ENCODE measurements at places on chromosomes 7 and 10. TPM values are rescaled to one million over a fixed set of nuclear protein-coding genes. Genes with fewer than 3 reads are reported as not detected.

The KCP gene
- polyA plus RNA-seq: 0.47 TPM

The PRR15 gene
- polyA plus RNA-seq: 7.0 TPM

The CYP3A4 gene
- polyA plus RNA-seq: not detected

The DNAH11 gene
- polyA plus RNA-seq: 1.8 TPM

The ACSM6 gene
- polyA plus RNA-seq: not detected

The C10orf67 gene
- 1.1 TPM for polyA plus RNA-seq

The C7orf33 gene
- not detected for polyA plus RNA-seq

The CLDN4 gene
- 154 TPM for polyA plus RNA-seq

The NAT16 gene
- 0.01 TPM for polyA plus RNA-seq

The SMKR1 gene
- polyA plus RNA-seq: 2.2 TPM

The OR2A42 gene
- polyA plus RNA-seq: 0.02 TPM

The PAPSS2 gene
- 29.0 TPM for polyA plus RNA-seq

The CYP26C1 gene
- 0.06 TPM for polyA plus RNA-seq

The LRMDA gene
- polyA plus RNA-seq: 12.1 TPM

The NPC1L1 gene
- polyA plus RNA-seq: 0.01 TPM

The SPDYE11 gene
- not detected for polyA plus RNA-seq

The OR2A12 gene
- polyA plus RNA-seq: not detected

The PDE6C gene
- polyA plus RNA-seq: not detected

The PAX4 gene
- not detected for polyA plus RNA-seq

The TAS2R5 gene
- 0.41 TPM for polyA plus RNA-seq

The CH25H gene
- 25.2 TPM for polyA plus RNA-seq

The DGKI gene
- 0.14 TPM for polyA plus RNA-seq

The COL26A1 gene
- 0.05 TPM for polyA plus RNA-seq

The CACNB2 gene
- polyA plus RNA-seq: 0.90 TPM

The HOXA2 gene
- polyA plus RNA-seq: 1.2 TPM

The LRRC18 gene
- polyA plus RNA-seq: 1.8 TPM

The COL1A2 gene
- polyA plus RNA-seq: 66.3 TPM

The ZNF248 gene
- polyA plus RNA-seq: 4.5 TPM

The TNS3 gene
- 23.8 TPM for polyA plus RNA-seq

The UCN3 gene
- polyA plus RNA-seq: 0.17 TPM

The OR13A1 gene
- 0.28 TPM for polyA plus RNA-seq

The HBP1 gene
- 46.7 TPM for polyA plus RNA-seq

The TMEM229A gene
- not detected for polyA plus RNA-seq

The YAE1 gene
- polyA plus RNA-seq: 15.5 TPM

The NMT2 gene
- 3.5 TPM for polyA plus RNA-seq

The ABCF2 gene
- polyA plus RNA-seq: 36.3 TPM

The PITRM1 gene
- 46.6 TPM for polyA plus RNA-seq

The RNF32 gene
- 3.9 TPM for polyA plus RNA-seq

The CNOT4 gene
- 7.2 TPM for polyA plus RNA-seq

The NXPH1 gene
- polyA plus RNA-seq: not detected

The SPRN gene
- 0.11 TPM for polyA plus RNA-seq

The LLCFC1 gene
- 0.70 TPM for polyA plus RNA-seq

The AOAH gene
- polyA plus RNA-seq: 4.7 TPM

The CCDC3 gene
- 4.1 TPM for polyA plus RNA-seq

The RADIL gene
- polyA plus RNA-seq: 3.7 TPM

The SLC26A5 gene
- 0.41 TPM for polyA plus RNA-seq

The TFEC gene
- polyA plus RNA-seq: 19.2 TPM

The TBC1D12 gene
- 4.5 TPM for polyA plus RNA-seq

The SCIN gene
- 6.4 TPM for polyA plus RNA-seq

The SLK gene
- 13.3 TPM for polyA plus RNA-seq

The TYSND1 gene
- 8.9 TPM for polyA plus RNA-seq

The PTPRN2 gene
- 3.7 TPM for polyA plus RNA-seq

The CYP2C19 gene
- polyA plus RNA-seq: not detected

The TDRD1 gene
- polyA plus RNA-seq: 0.05 TPM

The SLC26A4 gene
- polyA plus RNA-seq: 0.28 TPM

The TMEM270 gene
- polyA plus RNA-seq: 0.20 TPM

The PGAM2 gene
- polyA plus RNA-seq: 0.83 TPM

All from lung (tissue), 17 donors.